ENCODE measurements at places on chromosomes 7 and 10. TPM values are rescaled to one million over a fixed set of nuclear protein-coding genes. Genes with fewer than 3 reads are reported as not detected.

- no peak for DNase-seq
Observed at GRCh38 chr7:82677493-82677892, 233.9 kb upstream of the CACNA2D1 start.

- DNase-seq: no peak
Observed at GRCh38 chr10:104113376-104113956, 8.5 kb upstream of the SFR1 start.

- no peak for DNase-seq
Observed at GRCh38 chr10:99850767-99851340, 68.4 kb downstream of the ABCC2 start.

DNA sequence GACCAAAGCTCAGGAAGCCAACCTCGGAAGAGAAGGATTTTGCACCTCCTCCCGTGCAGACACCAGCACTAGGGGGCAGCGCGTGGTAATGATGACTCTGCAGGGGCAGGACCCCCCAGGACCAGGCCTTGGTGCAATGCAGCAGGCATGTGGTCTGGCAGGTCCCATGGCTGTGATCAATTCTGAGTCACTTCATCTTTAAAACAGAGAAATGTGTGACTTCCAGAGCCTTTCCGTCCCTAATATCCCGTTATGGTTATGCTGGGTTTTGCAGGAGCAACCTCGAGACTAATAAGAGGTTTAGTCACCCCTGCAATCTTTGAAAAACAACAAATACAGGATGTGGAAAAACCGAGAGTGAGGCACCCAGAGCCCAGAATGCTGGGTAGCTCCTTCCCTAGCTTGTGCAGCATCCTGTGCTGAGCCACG, 30.2 kb upstream of the GJD4 start:
- no peak for DNase-seq

DNA sequence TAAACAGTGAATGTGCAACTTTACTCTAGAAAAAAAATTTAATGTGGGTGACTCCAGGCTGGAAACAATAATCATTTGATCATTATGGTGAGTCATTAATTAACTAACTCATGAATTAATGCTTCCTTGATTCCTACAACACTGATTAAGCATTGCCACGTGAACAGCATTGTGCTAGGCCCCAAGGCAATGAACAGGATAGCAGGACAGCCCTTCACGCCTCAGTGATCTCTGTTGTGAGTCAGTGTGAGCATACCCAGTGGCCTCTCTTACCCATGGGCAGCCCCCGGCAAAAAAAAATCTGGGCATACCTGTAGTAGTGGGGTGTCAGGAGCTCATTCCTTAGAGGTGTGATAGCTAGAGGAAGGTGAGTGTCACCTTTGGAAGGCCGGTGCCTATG, 76.0 kb downstream of the DENND2A start:
- no peak for DNase-seq

GRCh38 chr7:78420001-78420400, 621.4 kb downstream of the PHTF2 start:
- DNase-seq: no peak

DNA sequence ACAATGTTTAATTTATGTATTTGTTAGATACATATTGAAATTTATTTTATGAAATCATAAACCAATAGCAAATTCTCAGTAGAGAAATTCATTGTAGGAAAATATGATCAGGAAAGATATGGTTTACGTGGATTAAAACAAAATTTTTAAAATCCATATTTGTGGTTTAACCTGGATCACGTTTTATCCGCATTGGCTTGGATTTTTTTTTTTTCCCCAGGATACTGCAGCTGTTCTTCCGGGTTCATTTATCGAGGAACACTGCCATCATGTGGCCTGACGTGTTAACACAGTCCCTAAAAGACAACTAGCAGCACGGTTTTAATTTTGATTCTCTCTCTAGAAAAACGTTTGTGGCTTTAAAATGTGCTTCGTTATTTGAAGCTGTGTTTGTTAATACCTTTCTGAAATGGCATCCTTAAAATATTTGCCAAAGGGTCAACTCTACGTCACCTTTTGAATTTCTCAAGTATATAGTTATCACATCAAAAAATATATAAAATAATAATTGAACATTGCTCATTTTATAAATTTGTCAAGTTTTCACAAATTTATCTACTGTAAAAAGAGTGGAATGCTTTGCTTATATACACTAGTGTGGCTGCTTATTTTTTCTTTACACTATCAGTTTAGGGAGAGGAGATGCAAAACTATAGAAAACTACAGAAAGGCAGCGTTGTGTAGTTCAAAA, 8.7 kb upstream of the ASB4 start:
- DNase-seq: no peak

DNA sequence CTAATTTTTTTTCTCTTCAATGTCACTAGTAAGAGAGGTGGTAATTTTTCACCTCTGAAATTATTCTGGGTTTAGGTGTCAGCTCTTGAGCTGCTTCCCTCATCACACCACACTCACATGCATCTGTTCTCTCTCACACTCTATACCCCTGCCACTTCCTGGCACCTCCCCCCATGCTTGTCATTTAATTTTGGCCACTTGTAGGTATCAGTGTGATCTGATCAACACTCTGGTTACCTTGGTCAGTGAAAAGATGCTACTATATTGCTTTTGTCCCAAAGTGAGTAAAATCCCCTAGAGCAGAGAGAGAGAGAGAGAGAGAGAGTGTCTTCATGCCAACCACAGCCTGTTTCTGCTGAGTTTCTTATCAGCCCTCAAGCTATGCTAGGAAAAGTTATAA, 42.5 kb downstream of the STK17A start:
- DNase-seq: no peak

DNA sequence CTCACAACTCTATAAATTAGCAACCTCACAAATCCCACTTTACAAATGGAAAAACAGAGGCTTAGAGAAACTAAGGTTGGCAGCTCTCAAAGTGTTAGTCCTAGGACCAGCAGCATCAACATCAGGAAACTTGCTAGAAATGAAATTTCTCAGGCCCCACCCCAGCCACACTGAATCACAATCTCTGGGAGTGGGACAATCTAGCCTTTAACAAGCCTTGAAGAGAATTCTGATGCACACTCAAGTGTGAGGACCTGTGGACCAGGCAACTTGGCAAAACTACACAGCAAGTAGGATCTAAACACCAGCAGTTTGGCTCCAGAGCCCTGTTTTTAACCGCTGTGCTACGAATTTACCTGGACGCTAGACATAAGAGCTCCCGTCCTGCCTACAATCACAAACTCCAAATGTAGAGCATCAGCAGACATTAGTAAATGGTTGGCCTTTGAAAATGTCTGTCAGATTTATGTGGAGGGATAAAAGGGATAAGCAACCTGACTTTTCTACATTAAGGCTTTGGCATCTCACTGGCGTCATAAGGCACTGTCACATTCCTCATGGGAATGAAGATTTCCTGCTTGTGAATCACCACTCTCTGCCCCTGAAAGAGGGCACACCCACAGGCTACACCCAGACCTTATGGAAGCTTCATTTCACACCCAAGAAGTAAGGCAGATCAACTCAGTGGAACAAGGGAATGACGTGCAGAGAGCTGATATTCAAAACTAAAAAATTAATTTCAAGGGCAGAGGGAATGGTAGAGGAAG, 34.5 kb downstream of the PPP1R3C start:
- no peak for DNase-seq

DNA sequence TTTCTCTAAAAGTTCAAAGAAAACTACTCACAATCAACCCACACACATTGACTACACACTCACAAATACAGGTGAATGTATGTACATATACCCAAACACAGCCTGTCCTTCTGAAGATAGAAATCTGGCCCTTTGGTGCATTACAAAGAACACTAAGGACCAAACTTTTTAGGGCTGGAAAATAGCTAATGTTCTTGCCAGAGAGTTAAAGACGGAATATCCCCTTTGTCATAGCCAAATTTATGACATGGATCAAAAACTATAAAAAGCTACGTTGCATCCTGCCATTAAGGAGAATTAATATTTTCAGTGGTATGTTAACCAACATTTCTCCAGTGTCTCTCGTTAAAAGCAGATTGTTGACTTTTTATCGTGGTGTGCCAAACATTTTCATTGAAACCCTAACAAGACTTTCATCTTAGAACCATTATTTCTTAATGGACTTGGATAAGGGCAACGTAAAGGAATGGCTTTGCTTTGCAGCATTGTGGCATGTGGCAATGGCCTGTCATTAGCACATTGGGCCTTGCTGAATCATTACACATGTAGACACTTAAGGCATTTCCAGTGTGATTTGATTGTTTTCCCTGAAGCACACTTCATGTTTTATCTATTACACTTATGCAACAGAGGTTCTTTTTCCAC, 150.9 kb upstream of the MEOX2 start:
- DNase-seq: no peak

DNA sequence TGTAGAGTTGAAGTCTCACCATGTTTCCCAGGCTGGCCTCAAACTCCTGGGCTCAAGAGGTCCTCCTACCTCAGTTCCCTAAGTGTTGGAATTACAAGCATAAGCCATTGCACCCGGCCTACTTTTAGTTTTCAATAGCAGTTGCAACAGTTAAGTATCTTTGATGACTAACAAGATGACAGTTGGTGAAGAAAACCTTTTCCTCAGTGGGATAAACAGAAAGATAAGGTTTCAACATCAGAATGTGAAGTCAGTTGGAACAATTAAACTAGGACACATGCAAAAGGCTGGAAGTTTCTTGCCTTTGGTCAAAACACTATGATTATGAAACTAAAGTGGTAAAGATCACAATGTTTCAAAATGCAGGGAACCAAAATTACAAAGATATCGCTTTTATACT, 169.2 kb downstream of the ZNF438 start:
- no peak for DNase-seq

GRCh38 chr10:125123476-125124114, 36.8 kb downstream of the CTBP2 start:
- DNase-seq: no peak

- DNase-seq: no peak
Observed at GRCh38 chr10:86872757-86873156, 84.7 kb downstream of the MMRN2 start.

DNA sequence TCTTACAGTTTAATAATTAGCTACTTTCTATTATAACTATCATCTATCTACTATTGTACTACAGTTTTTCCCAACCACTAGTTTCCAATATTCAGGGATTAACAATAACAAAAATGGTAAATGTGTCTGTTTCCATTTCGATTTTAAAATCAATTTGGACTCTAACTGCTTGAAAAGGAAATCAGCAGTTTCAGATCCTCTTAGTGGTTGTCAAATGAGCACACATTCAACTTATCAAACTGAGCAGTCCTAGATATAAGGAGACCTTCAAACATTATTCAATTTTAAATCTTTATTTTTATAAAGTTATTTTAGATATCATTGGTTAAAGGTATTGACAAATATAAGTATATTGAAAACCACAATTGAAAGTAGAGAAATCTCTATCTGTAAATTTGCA, 46.8 kb upstream of the CD36 start:
- no peak for DNase-seq

DNA sequence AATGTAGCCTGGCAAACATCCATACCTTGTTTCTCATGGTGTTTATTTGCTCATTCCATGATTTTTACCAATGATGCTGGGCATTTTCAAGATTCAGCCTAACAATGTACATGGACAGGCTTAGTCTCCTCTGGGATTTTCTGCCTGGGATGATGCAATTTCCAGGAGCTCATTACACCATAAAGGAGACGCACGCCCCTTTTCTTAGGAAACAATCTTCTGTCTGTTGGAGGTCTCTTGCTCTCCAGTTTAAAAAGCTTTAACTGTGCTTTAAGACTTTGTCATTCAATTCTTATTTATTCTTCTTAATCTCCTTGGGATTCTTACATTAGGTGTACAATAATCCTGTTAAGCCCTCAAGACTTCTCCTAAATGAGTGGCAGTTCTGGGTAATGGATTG, 150.3 kb upstream of the NRP1 start:
- DNase-seq: no peak

DNA sequence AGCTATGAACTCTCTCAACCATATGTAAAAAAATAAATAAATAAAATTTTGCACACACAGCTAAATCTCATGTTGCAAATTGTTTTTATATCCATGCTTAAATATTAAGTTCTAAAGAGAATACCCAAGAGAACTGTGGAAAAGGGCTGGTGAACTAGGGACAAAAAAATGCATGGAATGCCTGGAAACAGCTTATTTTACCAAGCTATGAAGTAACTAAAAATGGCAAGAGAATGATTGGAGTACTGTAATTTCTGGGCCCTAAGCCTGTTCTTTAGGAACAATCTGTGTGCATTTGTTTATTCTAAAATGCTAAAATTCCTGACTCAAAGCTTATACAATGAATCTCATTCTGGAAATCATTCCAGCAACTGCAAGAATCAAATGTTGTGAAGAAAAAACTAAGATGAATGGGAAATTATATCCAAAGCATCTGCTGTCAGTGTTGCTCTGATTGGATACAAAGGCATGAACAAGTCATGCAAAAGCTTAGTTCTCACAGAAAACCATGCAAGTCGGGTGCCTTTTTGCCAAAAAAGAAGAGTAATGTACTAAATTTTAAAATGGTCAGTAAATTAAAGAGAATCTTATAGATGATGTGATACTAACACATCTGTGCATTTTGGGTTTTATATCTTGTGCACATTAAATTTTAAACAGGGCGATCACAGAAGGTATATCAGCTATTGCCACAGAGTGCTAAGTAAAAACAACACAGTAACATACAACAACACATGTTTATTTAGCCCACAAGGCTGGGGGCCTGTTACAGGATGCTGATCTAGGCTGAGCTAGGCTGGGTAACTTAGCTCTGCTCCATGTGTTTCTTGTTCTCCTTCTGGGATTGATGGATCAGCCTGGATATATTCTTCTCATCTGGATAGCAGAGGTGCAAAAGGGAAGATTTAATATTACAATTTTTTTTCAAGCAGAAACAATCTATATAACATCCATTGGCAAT, 453.5 kb upstream of the SEMA3A start:
- DNase-seq: no peak

- DNase-seq: peak; percentile 68
Observed at GRCh38 chr7:148983200-148984146, 44.8 kb downstream of the PDIA4 start.

DNA sequence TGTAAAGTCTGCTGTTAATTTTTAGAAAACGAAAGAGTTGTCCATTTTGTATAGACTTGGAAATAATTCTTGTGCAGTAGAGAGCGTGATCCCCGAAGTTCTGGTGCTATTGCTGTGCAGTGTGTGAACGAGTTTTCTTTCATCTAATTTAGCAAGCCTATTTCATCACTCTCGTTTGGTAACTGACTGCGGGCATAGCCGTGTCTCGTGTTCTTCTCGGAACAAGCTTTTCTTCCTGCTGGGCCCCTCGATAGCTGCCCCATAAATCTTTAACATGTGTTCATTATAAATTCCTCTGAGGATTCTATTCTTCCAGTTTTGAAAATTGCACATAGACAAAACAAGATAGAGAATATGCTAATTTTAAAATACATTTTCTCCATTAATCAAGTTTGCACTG, 622.0 kb upstream of the PFKP start:
- DNase-seq: no peak

The ADCY1 gene
- polyA plus RNA-seq: 3.0 TPM

The CPA2 gene
- polyA plus RNA-seq: 0.61 TPM

The COL28A1 gene
- 10.5 TPM for polyA plus RNA-seq

The SNX8 gene
- 36.4 TPM for polyA plus RNA-seq

The NYAP1 gene
- 2.4 TPM for polyA plus RNA-seq

The HGF gene
- polyA plus RNA-seq: 1.9 TPM

The CLCN1 gene
- 0.13 TPM for polyA plus RNA-seq

The TAS2R41 gene
- polyA plus RNA-seq: not detected

The GNAT3 gene
- polyA plus RNA-seq: not detected

All from left renal cortex interstitium (tissue), 4 donors.